Left colon (tissue), 2 donors: ENCODE measurements at places on chromosomes 11 and 22. TPM values are rescaled to one million over a fixed set of nuclear protein-coding genes. Genes with fewer than 3 reads are reported as not detected.

The SMIM35 gene
- total RNA-seq: not detected

The FOLH1 gene
- 0.46 TPM for total RNA-seq

The TRIM22 gene
- 21.0 TPM for total RNA-seq

- DNase-seq: no peak
These were observed 66.9 kb downstream of the TBC1D22A start for GRCh38 chr22:46829117-46829891.

DNA sequence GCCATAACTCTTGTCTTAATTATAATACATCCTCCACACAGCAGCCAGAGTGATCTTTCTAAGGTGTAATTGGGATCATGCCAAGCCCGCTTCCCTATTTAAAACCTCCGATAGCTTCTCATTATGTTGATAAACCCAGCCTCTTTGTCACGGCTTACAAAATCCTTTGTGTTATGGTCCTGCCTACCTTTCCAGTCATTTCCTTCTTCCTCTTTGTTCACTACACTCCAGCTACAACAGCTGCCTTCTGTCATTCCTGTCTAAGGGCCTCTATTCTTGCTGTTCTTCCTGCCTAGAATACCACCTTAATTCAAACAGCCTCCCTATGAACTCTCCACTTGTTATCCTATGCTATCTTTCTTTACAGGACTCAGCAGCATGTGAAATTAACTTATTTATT is 70.6 kb upstream of the CAPRIN1 start:
- no peak for DNase-seq

DNA sequence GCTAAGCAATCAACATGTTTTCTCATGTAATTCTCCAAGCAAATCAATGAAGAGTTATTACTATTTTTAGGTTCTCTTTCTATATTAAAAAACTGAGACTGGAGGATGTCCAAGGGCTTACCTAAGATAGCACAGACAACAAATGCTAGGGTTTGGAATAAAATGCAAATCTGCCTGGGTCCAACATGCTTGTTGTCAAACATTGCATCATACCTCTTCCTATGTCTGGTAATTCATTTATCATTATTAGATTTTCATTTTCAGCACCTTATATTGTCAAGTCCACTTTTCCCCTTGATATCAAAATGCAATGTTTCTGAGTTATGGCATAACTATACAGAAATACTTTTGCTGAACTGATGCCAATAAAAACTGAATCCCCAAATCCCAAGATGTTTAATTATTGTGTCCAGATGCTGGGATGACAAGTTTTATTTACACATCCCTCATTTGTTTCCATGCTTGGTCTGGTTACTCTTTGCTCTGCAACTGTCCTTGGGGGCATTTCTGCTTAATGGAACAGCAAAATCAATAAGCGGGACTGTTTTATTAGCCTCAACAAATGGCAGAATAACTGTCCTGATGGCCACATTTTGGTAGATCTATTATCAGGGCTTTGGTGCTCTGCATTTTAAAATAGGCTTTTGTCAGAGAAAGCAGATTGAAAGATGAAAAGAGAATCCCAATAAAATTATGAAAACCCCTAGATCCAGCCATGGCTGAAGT is 86.0 kb downstream of the C11orf87 start:
- no peak for DNase-seq

- no peak for DNase-seq
These were observed 57.2 kb downstream of the GUCY1A2 start for GRCh38 chr11:106961048-106961447.

GRCh38 chr22:40236131-40236665 is 58.5 kb downstream of the TNRC6B start:
- DNase-seq: no peak
